Ecto neural progenitor cell (in vitro differentiated cells): ENCODE measurements at places on chromosomes 5 and 9.

DNA sequence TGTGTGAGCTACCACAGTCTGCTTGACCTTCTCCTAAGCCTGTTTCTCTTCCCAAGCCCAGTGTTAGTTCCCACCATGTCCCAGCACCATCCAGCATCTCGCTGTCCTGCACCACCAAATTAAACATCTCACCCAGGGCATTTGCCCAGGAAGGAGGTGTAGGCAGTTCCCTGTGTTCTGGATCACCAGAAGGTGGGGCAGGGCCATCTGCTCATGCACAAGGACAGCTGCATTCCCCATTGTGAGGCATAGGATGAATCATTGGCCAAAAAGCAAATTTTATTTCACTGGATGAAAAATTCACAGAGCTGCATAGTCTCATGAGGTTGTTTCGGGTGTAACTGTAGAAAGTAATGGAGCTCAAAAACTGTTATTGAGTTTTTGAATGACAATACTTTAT is 89.5 kb upstream of the GRIA1 start:
- DNase-seq = no peak

- no peak for DNase-seq
These were observed 54.8 kb downstream of the HRH2 start for GRCh38 chr5:175712681-175713085.

GRCh38 chr9:89996773-89997172 is 392.0 kb downstream of the GADD45G start:
- DNase-seq = no peak

GRCh38 chr5:102682101-102682647 is 72.9 kb upstream of the PAM start:
- no peak for DNase-seq

DNA sequence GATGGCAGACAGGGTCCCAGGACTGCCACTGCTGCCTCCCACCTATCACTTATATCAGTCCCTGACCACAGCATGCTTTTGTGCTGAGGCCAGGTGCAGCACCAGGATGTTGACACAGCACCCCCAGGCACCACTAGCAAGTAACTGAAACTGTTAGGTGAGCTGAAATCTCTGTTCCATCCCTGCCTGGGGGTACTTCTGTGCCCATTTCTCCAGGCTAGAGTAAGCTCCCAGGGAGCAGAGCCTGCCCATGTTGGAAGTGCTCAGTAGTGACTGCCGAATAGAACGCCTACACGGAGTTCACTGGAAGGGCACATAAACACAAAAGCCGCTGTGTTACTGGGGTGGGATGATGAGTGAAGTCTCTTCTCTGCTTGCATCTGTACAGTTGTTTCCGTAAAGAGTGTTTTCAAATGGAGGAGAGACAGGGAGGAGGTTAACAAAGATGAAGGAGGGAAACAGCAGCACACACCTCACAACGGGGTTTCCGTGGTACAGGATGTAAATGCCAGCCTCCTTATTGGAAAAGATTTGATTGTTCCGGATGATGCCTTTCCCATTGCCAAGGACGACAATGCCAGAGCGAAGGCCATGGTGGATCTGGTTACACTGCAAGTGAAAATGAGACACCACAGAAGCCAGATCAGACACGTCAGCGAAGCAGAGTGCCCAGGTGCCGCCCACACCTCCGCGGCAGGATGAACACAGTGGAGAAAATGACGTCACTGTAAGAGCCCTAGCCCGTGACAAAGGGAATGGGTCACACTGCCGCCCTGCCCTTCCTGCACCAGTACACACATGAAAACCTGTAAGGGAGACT is 43.1 kb downstream of the POLR1E start:
- no peak for DNase-seq

DNA sequence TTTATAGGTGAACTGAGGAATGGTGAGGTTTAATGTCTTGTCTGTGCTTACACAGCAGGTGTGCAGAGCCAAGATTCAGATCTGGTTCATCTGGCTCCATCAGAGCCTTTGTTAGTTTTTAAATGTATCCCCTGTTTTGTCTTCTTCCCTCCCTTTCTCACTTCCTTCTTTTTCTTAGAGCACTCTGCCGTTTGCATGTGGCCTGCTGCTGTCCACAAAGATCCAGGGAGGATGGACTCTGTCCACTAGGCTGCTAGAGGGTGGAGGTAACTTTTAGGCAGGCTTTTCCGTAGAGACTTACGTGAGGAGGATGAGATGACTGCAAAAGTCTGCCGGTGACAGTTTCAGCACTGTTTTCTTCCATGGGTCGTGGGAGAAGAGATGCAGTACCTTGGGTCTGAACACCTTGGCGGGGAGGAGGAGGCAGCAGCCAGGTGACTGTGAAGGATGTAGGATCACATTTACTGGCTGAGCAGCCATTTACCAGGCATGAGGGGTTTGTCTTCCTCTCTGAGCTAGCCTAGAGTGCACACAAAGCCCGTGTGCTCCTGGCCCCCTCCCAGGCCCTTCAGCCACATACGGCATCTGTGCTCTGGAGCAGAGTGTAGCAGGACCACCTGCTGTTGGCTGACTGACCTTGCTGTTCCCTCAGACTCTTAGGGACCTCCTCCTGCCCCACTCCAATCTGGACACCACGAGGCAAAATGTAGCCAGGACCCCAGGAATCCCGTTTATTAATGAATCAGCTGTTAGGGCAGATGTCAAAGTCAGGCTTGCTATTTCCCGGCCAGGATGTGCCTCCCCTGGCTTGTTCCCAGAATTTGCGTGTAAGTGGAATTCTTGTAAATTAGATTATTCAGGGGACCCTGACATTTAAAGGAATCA is 1.8 kb downstream of the NTMT1 start:
- DNase-seq = no peak

- peak; percentile 85 for DNase-seq
These were observed 37.8 kb downstream of the EBF1 start for GRCh38 chr5:159061834-159062474.

DNA sequence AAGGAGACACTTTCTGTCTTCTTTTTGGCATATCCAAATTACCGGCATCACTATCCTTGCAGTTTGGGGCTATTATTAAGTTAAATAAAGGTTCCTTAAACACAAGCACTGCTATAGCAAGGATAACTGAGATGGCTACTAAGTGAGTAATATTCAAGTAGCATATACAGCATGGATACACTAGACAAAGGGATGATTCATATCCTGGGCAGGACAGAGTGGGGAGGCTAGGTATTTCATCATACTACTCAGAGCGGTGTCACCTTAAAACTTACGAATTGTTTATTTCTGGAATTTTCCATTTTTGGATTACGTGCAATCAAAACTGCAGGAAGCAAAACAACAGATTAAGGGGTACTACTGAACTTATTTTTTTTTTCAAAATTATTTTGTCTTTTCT is 54.1 kb downstream of the FER start:
- DNase-seq = no peak

DNA sequence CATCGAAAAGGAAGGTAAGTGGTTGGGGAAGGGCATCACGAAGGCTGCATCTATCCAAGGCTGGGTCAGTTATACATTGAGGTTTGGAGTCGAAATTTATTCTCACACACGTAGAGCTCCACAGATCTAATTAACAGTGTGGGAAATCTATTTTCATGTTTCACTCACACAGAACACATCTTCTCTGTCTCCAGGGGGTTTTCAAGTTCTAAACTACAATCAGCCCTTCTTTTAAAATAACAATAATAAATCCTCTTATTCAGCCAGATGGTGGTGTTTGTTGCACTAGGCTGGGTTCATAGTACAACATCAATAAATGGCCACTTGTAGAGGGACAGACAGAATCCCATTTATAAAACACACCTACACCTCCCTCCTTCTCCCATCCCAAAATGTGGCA is 174.5 kb upstream of the KLF9 start:
- no peak for DNase-seq

- DNase-seq = no peak
These were observed 57.4 kb downstream of the CDK5RAP2 start for GRCh38 chr9:120522558-120522957.

GRCh38 chr5:104178829-104179456 is 616.4 kb upstream of the NUDT12 start:
- no peak for DNase-seq

- DNase-seq = no peak
These were observed 122.9 kb upstream of the DAB2 start for GRCh38 chr5:39547553-39548154.

GRCh38 chr9:6049798-6050197 is 34.4 kb upstream of the RANBP6 start:
- DNase-seq = no peak
